ENCODE measurements at places on chromosomes 3 and 15.

DNA sequence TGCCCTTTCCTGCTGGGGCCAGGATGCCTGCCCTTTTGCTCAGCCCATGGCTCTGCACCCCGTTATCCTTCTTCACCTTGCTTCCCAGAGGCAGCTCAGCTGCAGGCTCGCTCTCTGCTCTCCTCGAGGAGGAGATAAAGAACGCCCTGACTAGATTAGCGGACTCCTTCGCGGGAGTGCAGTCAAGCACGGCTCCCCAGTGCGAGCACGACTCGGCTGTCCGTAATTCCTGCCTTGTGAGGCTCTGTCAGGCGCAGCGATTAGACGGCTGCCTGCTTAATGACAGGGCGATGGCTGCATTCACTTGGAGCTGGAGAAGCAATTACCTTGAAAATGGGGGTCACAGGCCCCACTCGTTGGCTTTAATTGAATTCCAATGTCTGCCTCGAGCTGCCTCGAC lies 25.9 kb downstream of the TLE3 start:
- no peak for DNase-seq

GRCh38 chr3:48885753-48886152 lies 12.9 kb downstream of the SLC25A20 start:
- no peak for DNase-seq

DNA sequence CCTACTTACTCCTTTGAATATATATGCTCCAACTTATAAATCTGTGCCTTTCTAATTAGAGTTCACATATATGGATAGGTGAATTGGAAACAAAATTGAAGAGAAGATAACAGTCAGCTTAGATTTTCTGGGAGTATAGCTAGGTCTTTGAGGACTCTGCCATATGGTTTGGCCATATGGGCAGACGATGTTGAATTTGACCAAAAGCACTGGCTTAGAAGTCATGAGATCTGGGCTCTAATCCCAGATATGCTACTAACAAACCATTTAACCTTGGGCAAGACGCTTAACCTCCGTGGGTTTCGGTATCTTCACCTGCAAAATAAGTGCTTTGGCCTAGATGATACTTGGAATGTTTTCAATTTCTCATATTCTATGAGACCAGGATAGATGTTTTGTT lies 154.1 kb downstream of the LSAMP start:
- DNase-seq = no peak

- no peak for DNase-seq
Measured at GRCh38 chr3:1423566-1424089, 330.8 kb downstream of the CNTN6 start.

- no peak for DNase-seq
Measured at GRCh38 chr3:48130321-48130904, 57.8 kb downstream of the CDC25A start.

GRCh38 chr3:158339638-158340037 lies 229.7 kb downstream of the RSRC1 start:
- no peak for DNase-seq

DNA sequence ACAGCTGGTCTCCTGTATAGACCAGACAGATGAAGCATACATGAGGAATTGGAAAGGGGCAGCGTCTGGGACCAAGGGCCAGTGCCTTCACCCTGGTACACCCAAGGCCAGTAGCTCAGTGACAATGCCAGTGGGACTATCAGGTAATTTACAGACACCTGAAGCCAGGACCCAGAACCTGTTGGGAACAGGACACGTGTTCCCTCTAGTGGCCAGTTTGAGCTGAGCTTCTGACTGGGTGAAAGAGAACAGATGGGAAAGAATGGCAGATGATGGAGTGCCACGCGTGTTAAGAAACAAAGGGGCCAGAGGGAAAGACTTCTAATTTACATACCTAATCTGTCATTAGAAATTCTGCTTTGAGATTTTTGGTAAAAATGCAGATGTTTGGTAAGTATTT lies 5.1 kb upstream of the SLC25A38 start:
- no peak for DNase-seq
